ENCODE measurements at places on chromosomes 4 and X. TPM values are rescaled to one million over a fixed set of nuclear protein-coding genes. Genes with fewer than 3 reads are reported as not detected.

ODAPH gene
- total RNA-seq, result not detected

FAM47E gene
- total RNA-seq, result 0.22 TPM

TBC1D9 gene
- 51.6 TPM for total RNA-seq

MAGEB18 gene
- not detected for total RNA-seq

FHIP1A gene
- total RNA-seq, result 0.65 TPM

EREG gene
- total RNA-seq, result under 0.01 TPM

SH3D19 gene
- total RNA-seq, result 46.3 TPM

ANOS1 gene
- total RNA-seq, result under 0.01 TPM

ABCG2 gene
- total RNA-seq, result 6.1 TPM

ATP1B4 gene
- not detected for total RNA-seq

SMARCA1 gene
- 23.0 TPM for total RNA-seq

PRRG3 gene
- not detected for total RNA-seq
